ENCODE measurements at places on chromosomes 3 and 15.

- no peak for DNase-seq
Observed at GRCh38 chr15:69841113-69841828, 256.4 kb downstream of the TLE3 start.

- no peak for DNase-seq
Observed at GRCh38 chr3:186094271-186094670, 14.6 kb downstream of the ETV5 start.

GRCh38 chr3:65888196-65888595 is 150.5 kb downstream of the MAGI1 start:
- DNase-seq = no peak

DNA sequence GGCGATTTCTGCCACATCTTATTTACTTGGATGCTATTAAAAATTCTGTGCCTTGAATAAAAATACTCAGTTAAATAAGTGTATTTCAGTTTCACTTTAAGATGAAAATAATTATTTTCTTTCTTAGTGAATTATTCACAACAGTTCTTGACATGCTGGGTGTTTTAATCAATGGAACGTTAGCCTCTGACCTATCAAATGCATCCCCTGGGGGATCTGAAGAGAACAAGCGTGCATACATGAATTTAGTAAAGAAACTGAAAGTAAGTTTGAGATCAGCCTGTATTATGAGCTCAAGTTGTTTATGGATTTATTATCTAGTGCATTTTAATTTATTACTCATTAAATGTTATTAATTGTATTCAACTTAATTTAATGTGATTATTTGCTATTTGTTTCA is 597 bp downstream of the P2RY12 start:
- no peak for DNase-seq

DNA sequence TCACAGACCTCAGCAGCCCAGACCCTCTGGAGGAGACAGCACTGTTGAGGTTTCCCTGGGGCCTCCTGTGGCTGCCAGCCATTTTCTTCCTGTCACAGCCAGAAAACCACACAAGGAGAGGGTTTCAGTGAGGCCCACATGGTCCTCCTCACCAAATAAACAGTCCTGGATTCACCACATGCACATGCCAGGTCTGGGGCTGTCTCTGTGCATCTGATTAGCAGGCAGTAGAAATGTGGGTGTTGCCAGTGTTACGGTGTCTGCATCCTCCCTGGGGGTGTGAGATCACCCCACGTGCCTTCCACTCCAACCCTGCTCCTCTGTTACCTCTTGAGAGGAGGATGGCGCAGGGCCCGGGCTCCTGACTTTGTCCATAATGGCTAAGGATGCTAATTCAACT is 140.4 kb downstream of the CHDH start:
- DNase-seq = peak; percentile 48

DNA sequence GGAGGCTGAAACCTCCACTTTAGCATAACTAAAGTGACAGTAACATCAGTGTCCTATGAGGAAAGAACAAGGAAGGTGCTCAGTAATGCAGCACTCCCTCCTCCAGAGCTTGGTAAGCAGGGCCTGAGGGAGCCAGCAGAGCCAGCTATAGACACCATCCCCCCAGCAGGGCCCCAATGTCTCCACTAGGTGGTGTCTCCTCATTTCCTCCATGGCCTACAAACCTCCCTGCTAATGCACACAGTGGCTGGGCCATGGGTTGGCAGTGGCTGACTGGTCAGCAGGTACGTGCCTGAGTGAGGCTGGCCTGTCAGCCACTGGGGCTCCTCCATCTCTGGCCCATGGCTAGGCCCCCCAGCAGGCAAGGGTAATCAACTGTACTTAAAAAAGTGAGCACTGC is 13.6 kb downstream of the MRPS25 start:
- peak; percentile 55 for DNase-seq

GRCh38 chr3:17972030-17972429 is 229.6 kb upstream of the TBC1D5 start:
- no peak for DNase-seq

- no peak for DNase-seq
Observed at GRCh38 chr3:16102905-16103364, 71.5 kb upstream of the GALNT15 start.

DNA sequence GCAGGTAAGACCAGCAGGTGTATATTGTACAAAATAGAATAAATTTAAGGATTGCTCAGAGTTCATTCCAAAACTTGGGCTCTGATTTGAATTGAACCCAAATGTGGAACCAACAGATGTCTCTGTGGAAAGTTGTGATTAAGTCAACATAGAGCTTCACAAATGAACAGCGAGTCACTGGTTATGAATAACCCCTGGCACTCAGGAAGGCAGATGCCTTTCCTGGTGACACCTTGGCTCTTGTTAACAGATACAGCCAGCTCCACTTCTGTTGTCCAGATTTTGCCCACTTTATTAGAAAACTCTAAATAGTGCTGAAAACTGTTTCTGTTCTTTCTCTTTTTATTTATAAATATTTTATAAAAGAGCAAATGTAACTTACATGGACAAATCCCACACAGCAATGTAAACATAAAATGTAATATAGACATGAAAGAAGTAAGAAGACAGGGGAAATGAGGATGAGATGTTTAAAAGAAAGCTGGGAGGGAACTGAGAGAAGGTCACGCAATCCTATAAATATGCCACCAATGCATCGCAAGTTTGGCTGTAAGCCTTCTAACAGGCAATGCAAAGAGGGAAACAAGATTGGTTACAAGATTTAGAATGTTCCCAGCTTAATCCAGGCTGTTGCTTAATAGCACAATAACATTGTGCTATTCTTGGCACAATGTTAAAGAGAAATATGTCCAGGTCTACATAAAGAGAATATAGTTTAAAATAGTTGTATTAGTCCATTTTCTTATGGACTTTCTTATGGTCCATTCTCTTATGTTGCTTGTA is 495.5 kb downstream of the TAFA4 start:
- no peak for DNase-seq

DNA sequence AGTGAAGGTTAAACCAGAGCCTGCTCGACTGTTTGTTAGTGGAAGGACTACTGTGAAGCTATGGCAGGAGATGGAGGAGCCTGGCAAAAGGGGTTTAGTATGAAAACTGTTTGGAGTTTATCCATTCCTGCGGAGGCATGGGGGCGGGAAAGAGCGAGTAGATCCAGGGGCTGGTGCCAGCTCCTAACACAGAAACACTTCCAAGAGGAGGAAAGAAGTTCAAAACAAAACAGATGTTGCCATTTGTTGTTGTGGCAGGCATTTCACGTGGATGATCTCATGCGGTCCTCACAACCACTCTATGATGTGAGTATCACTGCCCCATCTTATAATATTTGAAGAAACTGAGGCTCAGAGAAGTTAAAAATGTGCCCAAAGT is 30.7 kb upstream of the KY start:
- no peak for DNase-seq

- DNase-seq = no peak
Observed at GRCh38 chr3:127585813-127586413, 4.6 kb downstream of the TPRA1 start.

DNA sequence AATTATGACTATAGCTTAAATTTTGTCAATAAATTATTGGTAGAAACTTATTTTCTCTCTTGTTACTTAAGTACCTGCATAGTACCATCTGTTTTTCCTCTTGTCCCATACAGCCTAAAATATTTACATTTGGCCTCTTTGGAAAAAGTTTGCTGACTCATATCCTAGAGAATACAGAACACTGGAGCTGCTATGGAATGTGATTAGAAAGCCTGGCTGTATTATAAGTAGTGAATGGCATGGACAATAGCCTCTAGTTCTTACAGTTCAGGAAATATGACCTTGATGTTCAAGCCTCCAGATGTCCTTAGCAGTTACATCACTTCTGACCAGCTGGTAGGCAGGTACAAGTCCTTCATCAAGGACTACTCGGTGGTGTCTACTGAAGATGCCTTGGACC is 28.3 kb downstream of the ST8SIA2 start:
- no peak for DNase-seq

GRCh38 chr15:88986949-88987590 is 73.9 kb upstream of the MFGE8 start:
- DNase-seq = no peak

DNA sequence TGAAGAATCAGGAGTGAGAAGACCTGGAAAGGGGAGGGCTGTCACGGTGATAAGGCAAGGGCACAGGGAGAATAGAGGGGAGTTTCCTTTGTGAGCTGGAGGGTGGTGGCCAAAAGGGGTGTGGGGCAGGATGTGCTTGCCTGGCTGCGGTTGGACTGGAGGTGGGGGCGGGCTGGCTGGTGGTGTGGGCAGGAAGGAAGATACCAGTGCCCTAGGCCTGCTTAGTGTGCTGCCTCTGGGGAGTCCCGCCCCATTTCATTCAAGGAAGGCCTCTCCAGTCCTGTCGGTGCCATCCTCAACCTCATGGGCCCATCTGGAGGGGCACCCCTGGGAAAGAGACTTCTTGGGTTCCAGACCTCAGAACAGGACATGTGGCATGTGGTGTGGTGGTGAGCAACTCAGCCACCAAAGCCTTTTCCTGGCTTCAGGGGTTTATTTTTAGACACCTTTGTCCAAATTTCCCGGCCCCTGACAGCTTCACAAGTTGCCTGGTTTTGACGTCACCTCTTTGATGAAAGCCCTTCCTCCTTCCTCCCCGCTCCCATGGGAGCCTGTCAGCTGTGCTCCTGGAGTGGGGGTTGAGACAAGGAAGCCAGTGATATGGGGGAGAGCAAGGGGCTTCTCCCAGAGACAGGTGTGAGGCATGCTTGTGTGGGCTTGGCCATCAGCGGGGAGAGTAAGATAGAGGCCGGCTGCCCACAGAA is 15.6 kb downstream of the TEX264 start:
- DNase-seq = peak; percentile 94

- DNase-seq = no peak
Observed at GRCh38 chr15:91865486-91865885, 12.0 kb downstream of the SLCO3A1 start.

DNA sequence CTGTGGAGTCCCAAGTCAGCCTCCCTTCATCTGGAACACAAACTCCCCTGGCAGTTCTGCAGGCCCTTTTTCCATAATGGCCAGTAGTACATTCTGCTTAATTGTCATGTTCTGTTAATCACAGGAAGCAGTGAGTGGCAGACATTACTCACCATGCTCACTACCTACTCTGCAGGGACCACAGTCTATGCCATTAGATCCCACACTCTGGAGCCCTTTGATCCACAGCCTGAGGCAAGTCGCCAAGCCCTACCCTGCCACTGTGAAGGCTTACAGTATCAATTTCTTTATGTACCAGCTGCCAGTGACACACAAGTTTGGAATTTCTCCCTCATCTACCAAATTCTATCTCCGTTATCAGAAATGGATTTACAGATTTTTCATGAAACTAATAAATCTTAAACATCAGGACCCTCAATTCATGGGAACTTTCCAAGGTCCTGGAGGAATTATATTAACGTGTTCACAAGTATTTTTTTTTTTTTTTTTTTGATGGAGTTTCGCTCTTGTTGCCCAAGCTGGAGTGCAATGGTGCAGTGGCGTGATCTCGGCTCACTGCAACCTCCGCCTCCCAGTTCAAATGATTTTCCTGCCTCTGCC is 20.6 kb upstream of the WWTR1 start:
- no peak for DNase-seq

GRCh38 chr3:171950373-171950772 is 89.0 kb upstream of the FNDC3B start:
- no peak for DNase-seq

GRCh38 chr3:96700322-96701315 is 113.8 kb upstream of the EPHA6 start:
- DNase-seq = no peak

DNA sequence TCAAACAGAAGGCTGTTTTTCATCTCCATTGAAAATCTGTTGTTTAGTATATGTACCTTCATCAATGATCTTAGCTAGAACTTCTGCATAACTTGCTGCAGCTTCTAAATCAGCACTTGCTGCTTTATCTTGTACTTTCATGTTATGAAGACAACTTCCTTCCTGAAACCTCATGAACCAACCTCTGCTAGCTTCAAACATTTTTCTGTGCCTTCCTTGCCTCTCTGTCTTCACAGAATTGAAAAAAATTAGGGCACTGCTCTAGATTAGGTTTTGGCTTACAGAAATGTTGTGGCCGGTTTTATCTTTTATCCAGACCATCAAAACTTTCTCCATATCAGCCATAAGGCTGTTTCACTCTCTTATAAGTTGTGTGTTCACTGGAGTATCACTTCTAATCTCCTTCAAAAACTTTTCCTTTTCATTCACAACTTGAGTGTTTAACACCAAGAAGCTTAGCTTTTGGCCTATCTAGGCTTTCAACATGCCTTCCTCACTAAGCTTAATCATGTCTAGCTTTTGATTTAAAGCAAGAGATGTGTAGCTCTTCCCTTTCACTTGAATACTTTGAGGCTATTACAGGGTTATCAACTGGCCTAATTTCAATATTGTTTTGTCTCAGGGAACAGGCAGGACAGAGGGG is 78.6 kb downstream of the IGSF11 start:
- no peak for DNase-seq

DNA sequence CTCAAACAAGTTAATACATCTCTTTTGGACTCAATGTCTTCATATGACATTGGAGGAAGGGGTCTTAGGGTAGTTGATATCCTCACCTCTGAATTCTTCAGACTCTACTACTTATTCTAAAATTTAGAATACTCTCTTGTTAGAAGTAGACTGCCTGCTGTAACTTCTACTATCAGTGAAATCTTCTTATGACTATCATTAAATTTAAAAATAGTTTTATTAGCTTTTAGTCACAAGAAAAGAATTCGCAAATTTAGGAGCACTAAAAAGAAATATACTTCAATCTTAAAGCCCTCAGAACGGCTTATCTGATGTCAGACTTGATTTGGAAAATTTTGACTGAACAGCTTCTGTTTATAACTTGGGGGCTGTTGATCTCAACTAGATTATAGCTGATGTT is 67.1 kb upstream of the TTC14 start:
- no peak for DNase-seq

- no peak for DNase-seq
Observed at GRCh38 chr3:42544492-42545283, 37.1 kb downstream of the SEC22C start.

GRCh38 chr3:105359098-105359762 is 7.5 kb upstream of the ALCAM start:
- DNase-seq = no peak

DNA sequence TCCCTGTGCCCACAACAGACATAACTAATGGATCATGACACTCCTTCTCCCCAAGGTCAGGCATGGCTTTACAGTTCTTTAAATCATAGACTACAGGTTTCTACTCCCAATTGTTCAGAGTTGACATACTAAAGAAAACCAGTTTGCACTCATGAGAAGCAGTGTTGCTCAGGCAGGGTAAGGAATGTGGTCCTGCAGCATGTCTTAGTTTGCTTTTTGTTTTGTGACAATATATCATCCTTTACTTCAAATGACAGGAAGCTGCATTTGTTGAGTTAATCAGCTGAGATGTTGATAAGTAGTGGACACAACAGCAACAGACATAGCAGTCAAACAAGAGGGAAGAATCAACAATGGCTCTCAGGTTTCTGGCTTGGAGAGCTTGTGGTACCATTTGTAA is 267.5 kb downstream of the SLCO3A1 start:
- no peak for DNase-seq

DNA sequence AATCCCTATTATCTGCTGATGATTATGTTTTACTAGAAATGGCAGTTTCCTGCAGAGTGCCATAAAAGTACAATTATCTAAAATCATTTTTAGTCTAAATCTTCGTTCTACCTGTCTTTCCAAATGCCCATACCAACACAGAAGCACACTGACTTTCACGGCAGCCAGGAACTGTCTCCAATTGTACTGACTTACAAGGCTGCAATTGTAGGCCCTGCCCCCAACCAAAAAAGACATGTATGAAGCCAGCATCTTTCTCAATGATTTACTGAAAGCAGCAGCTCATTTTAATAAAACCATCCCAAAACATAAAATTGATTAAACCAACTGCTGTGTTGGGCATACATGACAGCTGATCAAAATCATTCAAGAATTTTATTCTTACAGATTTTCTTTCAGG is 119.0 kb downstream of the TBC1D5 start:
- no peak for DNase-seq

All from activated CD4-positive, alpha-beta memory T cell treated with anti-CD3 and anti-CD28 coated beads, Interleukin-2, amount 10 ng/mL, durations not matched to agents 7 days and 5 days (primary cell).